ENCODE measurements at places on chromosomes 12 and 14.

DNA sequence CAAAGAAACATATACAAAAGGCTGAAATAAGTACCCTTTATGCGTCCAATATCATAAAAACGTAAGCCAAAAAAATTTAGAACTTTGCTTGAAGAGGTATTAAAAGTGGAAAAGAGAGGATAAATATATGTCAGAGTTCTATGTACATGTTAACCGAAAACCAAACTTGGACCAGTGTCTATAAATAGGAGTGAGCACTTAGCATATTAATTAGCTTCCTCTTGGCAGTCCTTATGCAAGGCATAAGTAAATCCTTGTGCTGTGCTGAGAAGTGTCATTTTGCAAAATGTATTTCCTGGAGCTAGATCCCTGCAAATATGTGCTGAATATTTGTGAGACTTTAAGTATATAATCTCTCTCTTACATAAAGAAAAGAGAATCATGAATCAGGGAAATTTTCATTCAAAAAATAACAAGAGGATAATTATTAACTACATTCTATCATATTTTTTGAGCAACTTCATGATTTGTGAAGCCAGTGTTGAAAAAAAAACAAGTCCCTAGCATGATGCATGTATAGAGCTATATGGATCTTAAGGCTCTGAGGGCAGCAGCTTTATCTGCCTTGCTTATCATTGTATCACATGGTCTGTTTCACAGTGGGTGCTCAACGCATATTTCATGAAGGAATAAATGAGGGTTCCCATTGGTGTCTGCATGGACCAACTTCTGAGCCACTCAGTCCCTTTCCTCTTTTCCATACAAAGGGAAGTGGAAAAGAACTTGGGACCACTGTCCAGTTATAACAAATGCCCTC is 326.1 kb downstream of the PDZRN4 start:
- DNase-seq = peak; percentile 62

DNA sequence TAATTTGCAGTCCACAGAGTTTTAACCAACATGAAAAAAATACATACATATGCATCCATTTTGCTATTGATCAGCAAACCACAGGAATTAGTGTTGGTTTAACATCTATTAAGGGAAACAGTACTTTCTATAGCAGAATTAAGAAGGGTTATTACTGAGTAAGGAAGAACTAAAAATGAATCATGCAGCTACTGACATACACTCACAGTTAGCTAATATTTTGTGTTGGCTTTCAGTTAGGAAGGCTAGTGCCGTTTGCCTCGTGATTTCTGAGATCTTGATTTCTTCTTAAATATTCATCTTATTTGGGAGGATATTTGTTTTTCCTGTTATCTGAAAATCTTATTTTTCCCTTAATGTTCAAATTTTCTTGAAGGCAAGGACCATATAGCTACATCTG is 423.4 kb downstream of the NOVA1 start:
- DNase-seq = no peak

DNA sequence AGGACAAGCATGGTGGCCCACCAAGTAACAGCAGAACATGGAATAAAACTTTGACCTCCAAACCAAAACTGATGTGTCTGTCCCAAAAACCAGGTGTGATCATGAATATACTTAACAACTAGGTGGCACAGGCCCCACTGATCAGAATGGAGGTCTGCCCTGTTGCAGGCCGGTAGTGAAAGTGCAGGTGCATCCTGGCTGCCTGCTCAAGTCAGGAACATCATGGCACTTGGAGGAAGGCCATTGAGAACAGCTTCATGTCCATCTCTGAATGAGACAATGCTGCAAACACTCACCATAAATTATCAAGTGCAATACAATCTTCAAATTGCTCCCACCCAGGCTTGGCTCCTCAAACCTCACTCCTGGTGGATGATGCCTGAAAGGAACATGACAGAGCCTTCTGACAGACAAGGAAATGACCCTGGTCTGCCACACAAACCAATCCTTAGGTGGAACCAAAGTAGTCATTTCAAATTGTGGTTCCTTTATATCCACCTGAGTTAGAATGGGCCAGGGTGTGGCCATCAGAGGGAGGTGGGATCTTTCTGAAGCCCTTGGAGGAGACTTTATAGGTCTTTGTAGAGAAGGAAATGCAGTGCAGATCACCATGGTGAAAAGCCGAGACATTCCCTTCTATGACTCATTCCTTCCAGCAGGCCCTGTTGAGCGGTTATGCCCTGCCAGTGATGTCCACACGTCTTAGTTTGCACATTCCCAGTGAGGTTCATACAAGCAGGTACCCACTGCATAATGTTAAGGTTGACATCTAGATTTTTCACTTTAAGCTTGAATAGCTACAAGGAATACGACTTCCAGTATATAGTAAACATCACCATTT is 36.0 kb downstream of the EGLN3 start:
- no peak for DNase-seq

GRCh38 chr12:44287545-44287944 is 451.7 kb downstream of the TMEM117 start:
- DNase-seq = no peak

GRCh38 chr14:45252366-45253069 is 484 bp downstream of the MIS18BP1 start:
- no peak for DNase-seq

DNA sequence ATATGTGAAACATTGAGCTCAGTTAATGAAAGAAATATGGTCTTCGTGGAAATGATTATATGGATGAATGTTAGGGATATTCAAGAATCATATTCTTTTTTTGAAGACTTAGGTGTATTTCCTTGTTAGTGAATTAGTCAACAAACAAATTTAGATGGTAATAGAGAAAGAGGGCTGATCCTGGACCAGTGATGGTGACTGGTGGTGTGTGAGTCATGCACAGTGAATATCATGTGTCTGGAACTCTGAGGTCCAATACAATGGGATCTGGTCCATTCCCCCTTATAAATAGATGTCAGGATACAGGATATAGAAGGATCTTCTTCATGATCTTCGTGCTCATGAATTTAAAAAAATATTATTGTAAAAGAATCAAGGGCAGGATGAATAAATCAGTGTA is 64.4 kb upstream of the RTL1 start:
- no peak for DNase-seq

DNA sequence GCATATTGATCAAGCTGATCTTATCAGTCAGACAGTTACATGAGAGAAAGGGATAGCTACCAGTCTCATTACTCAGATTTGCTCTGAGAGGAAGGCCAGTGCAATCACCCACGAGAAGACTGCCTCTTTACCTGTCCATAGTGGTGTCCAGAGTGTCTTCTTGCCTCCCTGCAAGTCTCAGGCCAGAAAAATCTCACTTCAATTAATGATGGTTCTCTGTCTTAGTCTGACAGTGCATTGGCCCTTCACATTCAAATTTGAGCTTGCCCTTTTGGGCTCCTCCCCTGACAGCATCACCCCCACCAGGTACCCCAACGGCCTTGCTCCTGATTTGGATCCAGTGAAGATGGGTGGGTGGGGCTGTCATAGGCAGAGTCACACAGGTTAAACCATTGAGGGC is at the start of gene AICDA:
TSS of gene AICDA (minus strand) at position 231 of the 400 bp plus-strand sequence. CDS start at position 139, 92 bp downstream.
- DNase-seq = no peak

DNA sequence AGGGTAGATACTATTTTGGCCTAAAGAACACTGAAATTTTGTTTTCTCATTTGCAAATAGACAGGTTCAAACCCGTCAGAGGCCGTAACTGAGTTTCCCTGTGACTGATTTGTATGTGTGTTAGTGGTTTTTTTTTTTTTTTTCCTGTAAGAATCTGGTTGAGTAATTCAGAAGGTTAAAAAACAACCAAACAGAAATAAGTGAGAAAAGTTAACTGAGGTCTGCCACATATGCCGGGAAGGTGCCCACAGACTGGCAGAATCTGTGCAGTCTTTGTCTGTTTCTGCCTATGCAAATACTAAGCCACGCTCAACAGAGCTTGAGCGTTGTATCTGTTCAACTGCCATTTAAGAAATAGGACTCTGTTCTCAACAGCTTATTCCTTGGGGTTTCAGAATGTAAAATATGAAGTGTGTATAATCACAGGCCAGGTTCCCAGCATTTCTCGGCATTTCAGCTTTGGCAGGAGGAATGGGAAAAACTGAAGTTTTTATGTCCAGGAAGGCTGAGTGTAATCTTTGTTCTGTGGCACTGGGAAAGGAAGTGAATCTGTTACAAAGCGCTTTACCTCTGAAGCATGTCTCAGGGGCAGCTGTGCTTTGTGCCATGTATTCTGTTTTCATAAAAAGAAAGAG is 181.9 kb downstream of the PRKCH start:
- no peak for DNase-seq
